ENCODE measurements at places on chromosomes 6 and 20. TPM values are rescaled to one million over a fixed set of nuclear protein-coding genes. Genes with fewer than 3 reads are reported as not detected.

The ZNF391 gene
- 22.5 TPM for total RNA-seq

GRCh38 chr20:58014628-58015315 is 213.7 kb downstream of the ANKRD60 start:
- H3K27ac ChIP-seq: no peak overlapping the region
- no peak for DNase-seq
- H3K4me3 ChIP-seq: no peak overlapping the region

GRCh38 chr6:100283285-100283684 is 181.4 kb downstream of the SIM1 start:
- no peak overlapping the region for H3K27ac ChIP-seq
- no peak overlapping the region for H3K4me3 ChIP-seq
- H3K4me1 ChIP-seq: peaks cover 13% of the 10 kb centered on the region
- no peaks in the 10 kb centered on the region for H3K36me3 ChIP-seq

DNA sequence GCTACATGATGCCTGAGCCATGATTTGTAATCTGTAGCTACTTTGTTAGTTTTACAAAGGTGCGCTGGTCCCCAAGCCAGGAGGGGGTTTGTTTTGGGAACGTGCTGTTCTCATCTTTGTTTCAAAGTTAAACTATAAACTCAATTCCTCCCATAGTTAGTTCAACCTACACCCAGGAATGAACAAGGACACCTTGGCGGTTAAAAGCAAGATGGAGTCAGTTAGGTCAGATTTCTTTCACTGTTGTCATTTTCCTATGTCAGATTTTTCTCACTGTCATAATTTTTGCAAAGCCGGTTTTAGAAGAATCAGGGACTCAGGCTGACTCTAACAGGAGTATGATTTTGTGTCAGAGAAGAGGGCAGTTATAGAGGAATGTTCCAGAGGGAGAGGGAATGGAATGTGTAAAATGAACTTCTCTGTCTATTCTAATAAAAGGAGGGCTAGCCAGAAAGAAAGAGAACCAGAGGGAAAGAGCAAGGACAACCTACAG is 2.3 kb upstream of the GMPR start:
- H3K36me3 ChIP-seq: no peaks in the 10 kb centered on the region
- H3K27me3 ChIP-seq: peaks cover 45% of the 10 kb centered on the region
- no peak overlapping the region for H3K4me3 ChIP-seq
- H3K27ac ChIP-seq: no peak overlapping the region

DNA sequence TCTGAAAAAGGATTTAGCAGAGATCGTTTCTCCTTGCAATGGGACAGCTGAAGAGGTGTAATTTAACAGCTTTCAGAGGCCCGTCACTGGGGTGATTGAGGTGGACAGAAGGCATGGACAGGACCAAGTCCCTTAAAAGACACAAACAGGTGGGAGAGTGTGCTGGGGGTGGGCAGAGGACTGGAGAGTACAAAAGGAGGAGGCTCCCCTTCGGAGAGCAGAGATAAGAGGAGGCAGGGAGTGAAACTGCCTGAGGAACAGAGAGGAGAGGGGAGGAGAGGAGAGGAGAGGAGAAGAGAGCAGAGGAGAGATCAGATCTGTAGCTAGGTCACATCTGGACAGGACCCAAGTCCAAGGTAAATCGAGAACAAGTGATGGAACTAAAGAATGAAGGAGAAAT is 48.6 kb upstream of the PKHD1 start:
- peaks cover 15% of the 10 kb centered on the region for H3K4me1 ChIP-seq
- H3K4me3 ChIP-seq: no peak overlapping the region
- H3K27ac ChIP-seq: no peak overlapping the region
- no peaks in the 10 kb centered on the region for H3K27me3 ChIP-seq
- no peaks in the 10 kb centered on the region for H3K36me3 ChIP-seq
